Anterior cingulate cortex (tissue), 58 donors: ENCODE measurements at places on chromosomes 7 and 10.

- no peak for DNase-seq
Measured at GRCh38 chr7:155416646-155417380, 41.1 kb upstream of the EN2 start.

DNA sequence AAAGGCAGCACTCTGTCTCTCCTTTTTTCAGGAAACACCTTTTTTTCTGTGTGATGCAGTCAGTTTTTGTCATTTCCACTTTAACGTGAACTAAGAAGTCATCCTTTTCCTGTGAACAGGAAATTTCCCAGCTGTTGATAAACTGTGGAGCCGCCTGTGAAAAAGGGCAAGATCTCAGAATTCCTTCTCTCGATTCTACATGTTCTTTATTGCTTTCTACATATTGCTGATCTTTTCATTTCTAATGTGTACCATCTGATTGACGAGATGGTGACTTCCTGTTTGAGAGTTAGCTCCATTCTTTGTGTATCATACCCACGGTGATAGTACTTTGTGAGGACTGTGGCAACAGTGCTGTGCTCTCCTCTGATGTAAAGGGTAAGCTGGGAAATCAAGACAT is 50.4 kb downstream of the ADD3 start:
- DNase-seq: no peak

DNA sequence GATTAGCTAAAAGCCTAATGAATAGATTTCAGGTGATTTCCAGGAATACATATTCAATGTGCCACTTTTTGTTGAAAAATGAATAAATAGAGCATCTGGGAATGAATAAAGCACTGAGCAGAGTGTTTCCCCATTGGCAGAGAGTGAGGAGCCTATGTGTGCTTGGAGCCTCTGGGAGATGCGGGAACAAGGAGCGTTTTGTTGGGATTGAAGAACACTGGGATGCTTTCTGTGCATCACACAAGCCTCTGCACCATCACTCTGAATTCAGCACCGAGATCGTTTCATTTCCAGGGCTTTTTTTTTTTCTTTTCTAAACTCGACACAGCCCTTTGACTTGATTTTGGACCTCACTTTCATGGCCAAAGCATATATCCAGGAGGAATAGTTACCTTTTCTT is 111.4 kb downstream of the BAMBI start:
- peak; percentile 31 for DNase-seq

GRCh38 chr10:126321440-126321839 is 66.8 kb downstream of the ADAM12 start:
- no peak for DNase-seq

- DNase-seq: no peak
Measured at GRCh38 chr7:70622936-70623335, 509.0 kb upstream of the GALNT17 start.

DNA sequence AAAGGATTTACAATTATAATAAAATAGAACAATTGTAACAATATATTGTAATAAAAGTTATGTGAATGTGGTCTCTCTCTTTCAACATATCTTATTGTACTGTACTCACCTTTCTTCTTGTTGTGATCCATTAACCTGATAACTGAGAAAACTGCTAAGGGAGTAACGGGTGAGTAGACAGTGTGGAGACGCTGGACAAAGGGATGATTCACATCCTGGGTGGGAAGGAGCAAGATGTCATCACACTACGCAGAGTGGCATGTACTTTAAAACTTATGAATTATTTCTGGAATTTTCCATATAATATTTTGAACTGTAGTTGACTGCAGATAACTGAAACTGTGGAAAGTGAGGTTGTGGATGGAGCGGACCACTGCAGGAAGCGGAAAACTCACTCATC is 91.2 kb upstream of the PLPP4 start:
- DNase-seq: no peak

GRCh38 chr7:139041378-139042085 is 5.7 kb upstream of the ZC3HAV1L start:
- DNase-seq: no peak

- DNase-seq: no peak
Measured at GRCh38 chr10:47238331-47239095, 61.5 kb upstream of the GDF10 start.

GRCh38 chr7:122018032-122018431 is 126.0 kb downstream of the AASS start:
- no peak for DNase-seq

GRCh38 chr7:71184609-71185008 is 52.7 kb downstream of the GALNT17 start:
- no peak for DNase-seq

DNA sequence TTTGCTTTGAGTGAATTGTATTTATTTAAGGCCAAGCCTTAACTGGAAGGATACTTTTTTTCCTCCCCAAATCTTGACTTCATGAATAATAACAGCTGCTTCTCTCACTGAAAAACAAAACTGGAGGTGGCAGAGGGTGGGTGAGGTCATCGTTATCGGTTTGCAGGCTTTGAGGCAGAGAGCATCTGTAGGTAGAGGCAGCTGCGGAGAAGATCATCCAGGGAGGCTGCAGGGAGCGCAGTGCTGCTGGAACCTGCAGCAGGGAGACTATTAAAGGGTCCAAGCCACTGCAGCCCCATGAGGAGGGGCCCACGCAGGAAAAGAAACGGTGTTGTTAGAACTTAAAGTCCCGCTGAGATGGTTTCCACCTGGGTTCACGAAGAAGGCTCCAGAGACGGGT is 112.1 kb upstream of the SDK1 start:
- no peak for DNase-seq

DNA sequence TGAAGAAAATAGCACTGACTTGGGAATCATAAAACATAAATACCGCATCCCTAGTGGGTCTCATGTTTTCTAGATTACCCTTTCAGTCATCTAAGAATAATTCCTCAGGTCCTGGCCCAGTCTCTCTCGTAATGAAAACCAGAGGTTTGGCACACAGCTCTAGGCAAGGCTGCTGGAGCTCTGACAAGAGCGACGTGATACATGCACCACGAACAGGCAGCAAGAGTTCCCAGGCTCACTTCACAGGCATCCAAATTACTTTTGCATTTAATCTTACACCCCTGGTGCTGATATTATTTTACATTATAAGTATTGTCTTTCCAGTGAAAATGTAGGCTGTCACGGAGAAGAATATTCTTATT is 105.2 kb downstream of the THSD7A start:
- DNase-seq: no peak

DNA sequence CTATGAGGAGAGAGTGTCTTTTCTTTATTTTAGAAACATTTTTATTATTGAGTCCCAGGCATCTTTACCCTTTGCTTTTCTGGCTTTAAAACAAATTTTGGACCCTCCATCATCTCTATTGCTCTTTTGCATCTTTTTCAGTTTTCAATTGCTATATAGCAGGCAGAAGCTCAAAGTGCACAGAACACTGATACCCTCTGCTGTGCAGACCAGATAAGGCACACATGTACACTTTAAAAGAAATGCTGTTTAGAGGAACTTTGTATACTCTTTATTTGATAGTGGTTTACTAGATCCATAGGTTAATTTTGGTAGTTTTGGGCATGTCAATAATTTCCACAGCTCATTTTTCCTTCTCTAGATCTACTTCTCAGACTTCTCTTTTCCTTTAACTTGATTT is 324.2 kb downstream of the SH2D4B start:
- DNase-seq: no peak

GRCh38 chr7:31058122-31058521 is 6.0 kb downstream of the ADCYAP1R1 start:
- no peak for DNase-seq

GRCh38 chr7:17131983-17132655 is 166.3 kb upstream of the AHR start:
- DNase-seq: no peak

DNA sequence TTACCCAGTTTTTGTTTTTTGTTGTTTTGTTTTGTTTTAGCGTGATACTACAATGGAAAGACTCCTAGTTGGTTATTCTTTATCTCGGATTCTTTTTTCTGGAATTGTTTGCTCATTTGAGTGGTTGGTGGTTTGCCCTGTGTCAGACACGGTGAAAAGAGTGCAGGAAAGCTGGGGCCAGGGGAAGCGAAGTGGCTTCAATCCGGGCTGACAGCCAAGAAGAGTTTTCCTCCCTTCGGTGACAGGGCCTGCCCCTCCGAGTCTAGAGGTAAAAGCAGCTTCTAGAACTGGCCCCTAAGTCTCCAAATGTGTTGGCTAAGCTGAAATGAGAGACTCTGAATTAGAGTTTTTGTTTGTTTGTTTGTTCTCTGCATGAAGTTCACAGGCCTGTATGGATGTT is 5.7 kb upstream of the AP5Z1 start:
- no peak for DNase-seq
